Stomach (tissue), 19 donors: ENCODE measurements at places on chromosomes 7 and 10. TPM values are rescaled to one million over a fixed set of nuclear protein-coding genes. Genes with fewer than 3 reads are reported as not detected.
A peak's percentile ranks its signal among the peaks of the same experiment; 100 is the strongest.

DNA sequence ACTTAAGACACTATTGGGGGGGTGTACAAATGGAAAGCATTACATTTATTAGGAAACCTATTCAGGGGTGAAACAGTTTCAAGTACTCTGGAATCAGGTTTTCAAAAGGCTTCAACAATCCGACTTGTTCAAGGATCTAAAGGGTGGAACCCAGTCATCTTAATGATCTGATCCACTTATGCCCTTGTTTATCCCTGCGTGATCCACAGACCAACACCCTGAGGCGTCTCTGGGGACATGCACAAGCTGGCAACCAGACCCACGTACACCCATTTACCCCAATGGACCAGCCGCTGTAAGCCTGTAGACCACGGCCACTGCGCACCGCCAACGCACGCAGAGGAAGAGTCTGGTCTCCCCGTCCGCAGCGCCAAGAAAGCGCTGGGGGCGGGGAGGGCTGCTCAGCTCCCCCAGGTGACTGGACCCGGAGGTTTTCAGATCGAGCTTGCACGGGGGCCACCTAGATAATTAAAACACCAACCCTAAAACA, 13.4 kb downstream of the HNRNPF start:
- H3K27ac ChIP-seq, result peak overlapping the region; percentile 100
- peaks cover 55% of the 10 kb centered on the region for H3K36me3 ChIP-seq
- H3K4me1 ChIP-seq, result peaks cover 63% of the 10 kb centered on the region
- DNase-seq, result no peak
- no peaks in the 10 kb centered on the region for H3K27me3 ChIP-seq
- H3K4me3 ChIP-seq, result peak overlapping the region; percentile 87

GRCh38 chr10:29590915-29591650, 43.7 kb downstream of the SVIL start:
- H3K27me3 ChIP-seq, result no peaks in the 10 kb centered on the region
- no peak for DNase-seq
- no peaks in the 10 kb centered on the region for H3K36me3 ChIP-seq
- H3K4me3 ChIP-seq, result no peak overlapping the region

GRCh38 chr7:7595451-7595850, 28.8 kb downstream of the MIOS start:
- H3K4me1 ChIP-seq, result no peaks in the 10 kb centered on the region
- H3K36me3 ChIP-seq, result peaks cover 6% of the 10 kb centered on the region
- DNase-seq, result peak; percentile 49
- no peaks in the 10 kb centered on the region for H3K27me3 ChIP-seq

DNA sequence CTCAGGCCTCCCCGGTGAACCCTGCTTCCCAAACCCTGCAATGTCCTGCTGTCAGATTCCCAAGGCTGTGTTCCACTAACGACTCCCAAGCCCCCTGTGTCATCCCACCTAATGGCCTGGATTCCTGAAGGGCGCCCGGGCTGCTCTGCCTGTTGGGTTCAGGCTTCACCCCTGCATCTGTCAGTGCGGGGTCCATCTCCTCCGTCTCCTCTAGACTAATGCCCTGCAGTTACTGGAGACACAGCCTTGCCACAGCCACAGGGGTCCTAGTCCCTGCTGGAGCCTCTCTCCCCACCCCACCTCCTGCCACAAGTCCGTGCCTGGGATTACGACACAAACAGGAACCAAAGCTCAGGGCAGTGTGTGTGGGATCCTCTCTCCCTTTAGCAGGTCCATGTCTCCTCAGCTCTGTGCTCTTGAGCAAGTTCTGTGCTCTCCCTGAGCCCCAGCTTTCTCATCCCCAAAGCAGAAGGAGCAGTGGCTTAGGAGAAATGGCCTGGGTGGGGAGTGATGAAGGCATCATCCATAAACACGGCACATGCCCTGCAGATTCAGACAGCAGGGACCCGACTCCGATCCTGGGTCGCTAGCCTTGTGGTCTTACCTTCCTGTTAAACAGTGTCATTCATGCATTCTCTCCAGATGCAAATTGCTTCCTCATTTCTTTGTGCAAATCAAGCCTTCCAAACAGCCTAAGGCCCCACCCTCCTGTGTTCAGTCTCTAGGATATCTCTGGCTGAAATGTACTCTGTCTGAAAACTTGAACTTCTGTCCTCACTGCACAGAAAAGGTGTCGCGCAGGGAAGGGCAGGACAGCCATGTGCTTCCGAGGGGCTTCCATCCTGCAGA, 8.2 kb upstream of the RBP3 start:
- no peaks in the 10 kb centered on the region for H3K4me1 ChIP-seq
- H3K27ac ChIP-seq, result no peak overlapping the region
- H3K27me3 ChIP-seq, result no peaks in the 10 kb centered on the region
- peak; percentile 8 for DNase-seq
- no peak overlapping the region for H3K4me3 ChIP-seq

DNA sequence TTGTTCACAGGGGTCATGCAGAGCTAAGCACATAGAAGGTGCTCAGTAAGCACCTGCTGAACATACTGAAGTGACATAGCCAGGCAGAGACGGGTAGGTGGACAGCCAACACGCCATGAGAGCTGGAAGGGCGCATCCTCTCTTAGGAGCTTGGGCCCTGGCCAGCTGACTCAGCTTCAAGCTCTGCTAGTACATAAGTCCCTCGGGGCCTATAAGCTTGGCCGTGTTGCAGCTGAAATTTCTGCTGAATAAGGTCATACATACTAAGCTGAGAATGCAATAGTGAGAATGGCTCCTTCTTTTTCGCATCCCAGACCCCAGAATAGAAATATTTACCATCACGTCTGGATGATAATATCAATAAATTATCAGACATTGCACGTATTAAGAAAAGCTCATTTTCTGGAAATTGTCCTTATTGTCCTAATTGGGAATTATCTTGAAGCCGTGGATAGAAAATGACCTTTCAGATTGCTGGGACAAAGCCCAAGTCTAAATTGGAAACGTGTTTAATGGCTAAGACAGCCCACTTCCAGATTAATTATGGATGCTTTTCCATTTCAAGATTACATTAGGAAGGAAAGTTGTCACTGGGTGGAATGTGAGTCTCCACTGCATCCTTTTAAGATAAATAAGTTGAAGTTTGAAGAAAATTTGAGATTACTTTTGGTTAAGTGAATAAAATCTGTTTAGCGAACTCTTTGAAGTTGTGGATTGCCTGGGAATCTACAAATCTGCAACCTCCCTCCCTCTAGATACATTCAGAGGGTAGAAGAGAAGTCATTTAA, 287.1 kb upstream of the C7orf33 start:
- H3K4me1 ChIP-seq, result no peaks in the 10 kb centered on the region
- no peak overlapping the region for H3K4me3 ChIP-seq
- DNase-seq, result peak; percentile 89

- no peak overlapping the region for H3K4me3 ChIP-seq
- H3K4me1 ChIP-seq, result no peaks in the 10 kb centered on the region
- no peak overlapping the region for H3K27ac ChIP-seq
- no peak for DNase-seq
- H3K27me3 ChIP-seq, result no peaks in the 10 kb centered on the region
These were observed 12.2 kb downstream of the ADAM12 start for GRCh38 chr10:126375926-126376554.

- no peak overlapping the region for H3K27ac ChIP-seq
- no peak overlapping the region for H3K4me3 ChIP-seq
- H3K36me3 ChIP-seq, result no peaks in the 10 kb centered on the region
- no peaks in the 10 kb centered on the region for H3K4me1 ChIP-seq
These were observed 474.2 kb downstream of the CALN1 start for GRCh38 chr7:71937840-71938371.

DNA sequence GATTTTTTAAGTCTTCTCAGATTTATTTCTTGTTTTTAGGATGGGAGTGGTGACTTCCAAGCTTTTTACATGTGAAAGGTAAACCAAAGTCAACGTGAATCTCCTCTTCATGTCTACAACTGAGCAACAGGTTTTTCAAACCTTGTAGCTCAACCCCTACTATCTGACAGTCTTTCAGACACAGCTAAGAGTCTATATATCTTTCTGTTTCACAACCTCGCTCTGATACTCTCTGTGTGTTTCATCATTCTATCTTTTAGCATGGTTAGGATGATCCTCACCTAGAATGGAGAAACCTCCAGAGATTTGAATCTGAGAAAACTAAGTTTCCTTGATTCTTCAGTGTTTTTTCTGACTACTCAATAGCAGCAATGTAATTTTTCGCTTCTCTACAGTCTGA, 96.1 kb downstream of the EPDR1 start:
- no peaks in the 10 kb centered on the region for H3K27me3 ChIP-seq
- H3K4me3 ChIP-seq, result no peak overlapping the region
- no peaks in the 10 kb centered on the region for H3K4me1 ChIP-seq

GRCh38 chr7:15042285-15043065, 139.9 kb upstream of the DGKB start:
- no peaks in the 10 kb centered on the region for H3K4me1 ChIP-seq
- H3K4me3 ChIP-seq, result no peak overlapping the region
- H3K27ac ChIP-seq, result no peak overlapping the region
- no peaks in the 10 kb centered on the region for H3K27me3 ChIP-seq

- no peak for DNase-seq
- no peaks in the 10 kb centered on the region for H3K36me3 ChIP-seq
- H3K27ac ChIP-seq, result no peak overlapping the region
- no peaks in the 10 kb centered on the region for H3K4me1 ChIP-seq
- H3K27me3 ChIP-seq, result no peaks in the 10 kb centered on the region
- no peak overlapping the region for H3K4me3 ChIP-seq
These were observed 36.0 kb upstream of the SEMA3E start for GRCh38 chr7:83684928-83685327.

- no peak overlapping the region for H3K4me3 ChIP-seq
- no peaks in the 10 kb centered on the region for H3K4me1 ChIP-seq
- H3K27ac ChIP-seq, result no peak overlapping the region
These were observed 38.0 kb upstream of the CACNA2D1 start for GRCh38 chr7:82481499-82482097.

GRCh38 chr7:133139801-133140200, 57.9 kb upstream of the CHCHD3 start:
- H3K27ac ChIP-seq, result no peak overlapping the region
- no peaks in the 10 kb centered on the region for H3K36me3 ChIP-seq
- DNase-seq, result no peak
- H3K4me1 ChIP-seq, result no peaks in the 10 kb centered on the region
- no peak overlapping the region for H3K4me3 ChIP-seq

GRCh38 chr7:134692344-134692705, 45.7 kb downstream of the BPGM start:
- no peak overlapping the region for H3K4me3 ChIP-seq
- no peaks in the 10 kb centered on the region for H3K36me3 ChIP-seq
- H3K27me3 ChIP-seq, result peaks cover 4% of the 10 kb centered on the region
- no peak for DNase-seq

DNA sequence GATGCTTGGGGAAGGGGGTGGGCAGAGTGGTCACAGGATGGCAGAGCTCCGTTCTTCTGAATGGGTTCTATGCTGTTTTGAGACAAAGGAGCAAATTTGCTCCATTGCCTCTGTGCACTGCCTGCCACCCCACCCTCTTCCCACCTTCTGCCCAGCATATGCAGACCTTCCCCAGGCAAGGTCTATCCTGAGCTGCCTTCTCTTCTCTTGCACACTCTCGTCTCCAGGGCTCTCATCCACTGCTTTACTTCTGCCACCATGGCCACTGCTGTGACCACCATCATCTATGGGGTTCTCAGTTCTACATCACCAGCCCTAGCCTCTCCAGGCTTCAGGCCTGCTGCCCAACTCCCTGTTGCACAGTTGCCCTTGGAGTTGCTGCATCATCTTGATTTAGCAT, 230.4 kb downstream of the TMEM178B start:
- H3K36me3 ChIP-seq, result no peaks in the 10 kb centered on the region
- no peaks in the 10 kb centered on the region for H3K4me1 ChIP-seq
- H3K27ac ChIP-seq, result no peak overlapping the region
- H3K27me3 ChIP-seq, result no peaks in the 10 kb centered on the region

- no peak overlapping the region for H3K4me3 ChIP-seq
- H3K36me3 ChIP-seq, result no peaks in the 10 kb centered on the region
- no peaks in the 10 kb centered on the region for H3K27me3 ChIP-seq
- no peak overlapping the region for H3K27ac ChIP-seq
- H3K4me1 ChIP-seq, result no peaks in the 10 kb centered on the region
These were observed 524.6 kb downstream of the LRMDA start for GRCh38 chr10:75955973-75956502.

DNA sequence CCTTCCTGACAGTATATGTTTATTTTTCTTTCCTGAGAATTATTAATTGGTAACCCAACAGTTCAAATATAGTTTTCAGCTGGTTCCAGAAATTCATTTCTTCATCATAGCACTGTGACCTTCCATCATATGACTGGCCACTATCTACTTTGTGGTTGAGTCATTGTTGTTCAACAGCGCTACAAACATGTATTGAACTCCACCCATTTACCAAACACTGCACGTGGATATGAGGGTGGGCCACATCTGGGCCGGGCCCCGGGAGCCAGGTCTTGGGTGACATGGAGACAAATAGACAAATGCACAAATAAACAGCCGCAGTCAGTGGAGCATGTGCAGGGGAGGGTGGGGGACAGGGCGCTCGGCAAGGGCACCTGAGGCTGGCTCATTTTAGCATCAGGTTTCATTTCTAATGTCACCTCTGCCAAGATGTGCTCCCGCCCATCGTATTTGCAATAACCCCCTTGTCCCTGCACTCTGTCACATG, 24.0 kb upstream of the EEPD1 start:
- DNase-seq, result peak; percentile 89
- H3K27me3 ChIP-seq, result no peaks in the 10 kb centered on the region
- peaks cover 14% of the 10 kb centered on the region for H3K4me1 ChIP-seq
- H3K27ac ChIP-seq, result peak overlapping the region; percentile 68
- no peaks in the 10 kb centered on the region for H3K36me3 ChIP-seq

DNA sequence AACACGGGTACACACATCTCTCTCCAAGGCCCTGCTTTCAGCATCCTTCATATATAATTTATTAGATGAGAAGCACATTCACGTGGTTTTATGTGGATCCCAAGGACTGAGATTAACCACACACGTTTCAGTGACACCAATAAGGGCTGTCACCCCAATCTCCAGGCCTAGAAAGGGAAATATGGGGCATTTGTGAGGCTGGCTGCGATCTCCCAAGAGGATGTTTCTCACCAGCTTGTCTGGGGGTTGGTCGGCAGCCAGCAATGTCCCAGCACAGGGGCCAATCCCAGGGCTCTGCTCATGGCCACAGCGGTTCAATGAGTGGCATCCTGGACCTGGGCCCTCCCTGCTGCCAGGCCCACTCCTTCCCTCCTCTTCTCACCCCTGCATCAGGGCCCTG, 115.5 kb downstream of the ITIH5 start:
- H3K36me3 ChIP-seq, result no peaks in the 10 kb centered on the region
- H3K4me3 ChIP-seq, result no peak overlapping the region
- peaks cover 16% of the 10 kb centered on the region for H3K4me1 ChIP-seq

DNA sequence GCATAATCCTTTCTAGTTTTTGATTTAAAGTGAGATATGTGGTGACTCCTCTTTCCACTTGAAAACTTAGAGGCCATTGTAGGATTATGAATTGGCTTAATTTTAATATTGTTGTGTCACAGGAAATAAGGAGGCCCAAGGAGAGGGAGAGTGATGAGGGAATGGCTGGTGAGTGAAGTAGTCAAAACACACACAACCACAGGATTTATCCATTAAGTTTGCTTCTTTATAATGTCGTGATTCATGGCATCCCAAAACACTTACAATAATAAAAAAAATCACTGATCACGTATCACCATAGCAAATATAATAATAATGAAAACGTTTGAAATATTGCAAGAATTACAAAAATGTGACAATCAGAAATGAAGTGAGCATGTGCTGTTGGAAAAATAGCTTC, 1215.5 kb upstream of the LRRTM3 start:
- H3K36me3 ChIP-seq, result no peaks in the 10 kb centered on the region
- no peak for DNase-seq
- no peak overlapping the region for H3K27ac ChIP-seq
- no peaks in the 10 kb centered on the region for H3K4me1 ChIP-seq

- H3K36me3 ChIP-seq, result no peaks in the 10 kb centered on the region
- DNase-seq, result no peak
- H3K4me3 ChIP-seq, result no peak overlapping the region
- no peaks in the 10 kb centered on the region for H3K27me3 ChIP-seq
These were observed 184.7 kb upstream of the PFKP start for GRCh38 chr10:2882628-2883027.

ZNF438 gene
- 5.4 TPM for total RNA-seq

SLC39A12 gene
- total RNA-seq, result not detected

IFIT2 gene
- total RNA-seq, result 5.0 TPM

INHBA gene
- total RNA-seq, result 4.8 TPM

TUBAL3 gene
- total RNA-seq, result 11.3 TPM

EBF3 gene
- total RNA-seq, result not detected
